ENCODE measurements at places on chromosomes 3 and 15.
A peak's percentile ranks its signal among the peaks of the same experiment; 100 is the strongest.

DNA sequence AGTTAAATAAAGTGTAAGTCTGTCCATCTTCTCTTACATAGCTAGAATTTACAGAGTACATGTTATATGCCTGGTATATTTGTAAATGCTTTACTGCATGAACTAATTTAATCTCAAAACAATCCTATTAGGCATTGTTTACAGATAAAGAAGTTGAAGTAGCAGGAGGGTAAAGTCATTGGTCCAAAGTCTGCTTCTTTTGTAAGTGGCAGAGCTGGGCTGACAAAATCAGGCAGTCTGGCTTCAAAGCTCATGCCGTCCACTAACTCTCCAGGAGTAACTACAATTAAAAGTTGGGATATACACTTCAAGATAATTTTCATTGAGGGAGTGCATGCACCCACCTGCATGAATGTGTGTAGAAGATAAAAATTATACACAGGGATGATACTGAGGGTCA, 27.3 kb downstream of the VGLL3 start:
- DNase-seq, result no peak

DNA sequence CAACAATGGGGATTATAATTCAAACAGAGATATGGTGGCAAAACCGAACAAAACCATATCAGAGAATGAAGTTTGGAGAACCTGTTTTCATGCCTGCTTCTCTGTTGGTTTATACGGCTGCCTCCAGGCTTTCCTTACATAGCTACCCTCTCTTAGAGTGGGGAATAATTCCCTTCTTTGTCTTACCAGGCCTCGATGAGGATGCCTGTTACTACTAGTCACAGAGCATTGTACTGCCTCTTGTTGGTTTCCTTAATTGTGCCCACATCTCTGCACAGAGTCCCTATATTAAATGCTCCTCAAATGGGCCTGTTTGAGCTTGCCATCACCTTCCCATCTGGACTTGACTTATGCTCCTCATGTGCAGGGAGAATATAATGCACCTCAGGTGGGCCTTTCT, 92.9 kb downstream of the NCEH1 start:
- no peak for DNase-seq

- no peak for DNase-seq
These were observed 3.2 kb upstream of the ITIH1 start for GRCh38 chr3:52774066-52774713.

DNA sequence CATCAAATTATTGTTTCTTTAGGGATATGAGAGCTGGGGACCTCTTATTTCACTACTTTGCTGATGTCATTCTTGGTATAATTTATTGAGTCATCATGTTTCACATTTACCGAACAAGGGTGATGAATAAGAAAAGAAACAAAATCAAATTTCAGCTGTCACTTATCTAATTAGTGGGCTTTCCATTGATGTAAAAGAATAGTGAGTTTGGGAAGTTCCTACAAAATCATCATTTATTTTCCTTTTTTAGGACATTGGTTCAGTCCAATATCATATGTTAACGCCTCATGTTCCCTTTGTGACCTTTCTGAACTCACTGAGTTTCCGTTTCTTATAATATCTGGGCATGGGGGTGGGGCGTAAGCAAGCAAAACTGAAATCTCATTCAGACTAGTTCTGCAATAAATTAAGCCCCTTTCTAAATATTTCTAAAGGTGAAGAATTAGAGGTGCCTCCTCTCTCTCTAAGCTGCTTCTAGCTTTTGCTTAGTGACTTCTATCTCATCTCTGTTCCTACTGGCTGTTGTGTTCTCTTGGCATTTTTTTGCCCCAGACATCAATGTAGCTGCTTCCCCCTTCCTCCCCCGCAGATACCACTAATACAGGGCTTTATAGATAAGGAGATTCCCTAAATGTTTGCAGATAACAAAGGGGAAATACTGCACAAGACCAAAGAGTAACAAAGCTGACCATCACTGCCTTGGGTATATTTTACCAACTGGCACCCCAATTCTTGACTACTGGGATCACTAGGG, 238.0 kb upstream of the CTNNB1 start:
- DNase-seq, result no peak

DNA sequence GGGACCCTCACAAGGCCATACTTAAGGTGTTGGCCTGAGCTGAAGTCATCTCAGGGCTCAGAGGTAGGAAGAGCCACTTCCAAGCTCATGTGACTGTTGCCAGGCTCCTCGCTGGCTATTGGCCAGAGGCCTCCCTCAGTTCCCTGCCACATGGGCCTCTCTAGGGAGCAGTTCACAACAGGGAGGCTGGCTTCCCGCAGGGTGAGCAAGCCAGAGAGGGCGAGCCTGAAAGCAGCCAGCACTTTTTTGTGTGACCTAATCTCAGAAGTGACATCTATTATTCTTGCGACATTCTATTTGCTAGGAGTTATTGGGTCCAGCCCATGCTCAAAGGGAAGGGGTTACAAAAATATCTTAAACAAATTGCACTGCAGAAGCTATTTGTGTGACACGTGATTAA, 201.4 kb downstream of the SSR3 start:
- no peak for DNase-seq

DNA sequence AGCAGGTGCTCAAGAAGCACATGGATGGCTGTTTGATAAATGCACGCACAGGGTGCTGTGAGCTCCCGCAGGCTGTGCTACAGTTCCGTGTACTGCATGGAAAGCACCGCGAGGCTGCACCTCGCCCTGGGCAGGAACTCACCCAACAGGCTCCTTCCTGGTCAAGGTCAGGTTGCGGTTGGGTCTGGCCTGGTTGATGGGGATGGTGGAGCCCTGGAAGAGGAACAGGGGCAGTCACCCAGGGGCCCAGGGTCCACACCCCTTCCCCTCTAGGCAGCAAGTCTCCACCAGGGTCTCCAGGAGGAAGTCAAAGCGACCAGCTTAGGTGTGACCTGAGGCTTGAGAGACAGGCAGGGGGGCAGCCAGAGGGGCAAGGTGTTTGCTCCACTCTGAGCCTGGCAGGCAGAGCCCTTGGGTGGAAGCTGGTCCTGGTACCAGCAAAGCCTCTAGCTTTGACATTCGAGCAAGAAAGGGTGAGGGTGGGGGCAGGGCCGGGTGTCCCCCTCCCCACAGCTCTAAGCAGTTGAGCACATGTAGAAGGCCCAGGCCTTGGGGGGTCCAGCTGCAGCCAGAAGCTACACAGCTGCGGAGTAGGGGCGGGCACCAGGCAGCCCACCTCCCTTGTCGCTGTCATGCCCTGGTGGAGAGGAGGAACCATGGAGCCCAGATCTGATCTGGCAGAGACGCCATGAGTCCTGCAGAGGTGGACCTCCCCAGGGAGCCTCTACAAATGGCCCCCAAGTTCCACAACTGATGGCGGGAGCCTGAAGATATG, 46.3 kb upstream of the SLC41A3 start:
- DNase-seq, result no peak

DNA sequence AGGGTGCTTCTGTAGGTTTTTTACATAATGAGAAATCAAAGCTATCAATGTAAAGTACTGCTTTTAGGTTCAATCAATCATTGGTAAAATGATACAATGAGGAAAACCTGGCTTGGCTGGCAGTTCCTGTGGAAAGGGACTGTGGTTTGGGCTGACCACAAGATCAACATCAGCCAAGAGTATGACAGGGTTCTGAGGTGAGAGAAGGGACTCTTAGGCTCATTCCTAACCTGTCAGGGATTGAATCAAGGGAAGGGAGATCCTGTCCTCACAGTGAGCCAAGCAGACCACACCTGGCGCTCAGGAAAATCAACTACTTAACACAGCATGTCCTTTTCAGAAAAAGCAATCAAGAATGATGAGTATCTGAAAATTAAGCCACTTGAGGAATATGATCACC, 111.1 kb downstream of the MAGI1 start:
- DNase-seq, result no peak

- DNase-seq, result peak; percentile 6
These were observed 58.8 kb upstream of the SLC6A11 start for GRCh38 chr3:10757021-10757820.

GRCh38 chr15:48315041-48315440, 16.2 kb upstream of the DUT start:
- no peak for DNase-seq

GRCh38 chr3:195040094-195040493, 230.9 kb downstream of the XXYLT1 start:
- DNase-seq, result no peak

GRCh38 chr3:182937293-182938051, 42.9 kb downstream of the DCUN1D1 start:
- peak; percentile 29 for DNase-seq

- no peak for DNase-seq
These were observed 1.7 kb upstream of the CD47 start for GRCh38 chr3:108092501-108092900.

DNA sequence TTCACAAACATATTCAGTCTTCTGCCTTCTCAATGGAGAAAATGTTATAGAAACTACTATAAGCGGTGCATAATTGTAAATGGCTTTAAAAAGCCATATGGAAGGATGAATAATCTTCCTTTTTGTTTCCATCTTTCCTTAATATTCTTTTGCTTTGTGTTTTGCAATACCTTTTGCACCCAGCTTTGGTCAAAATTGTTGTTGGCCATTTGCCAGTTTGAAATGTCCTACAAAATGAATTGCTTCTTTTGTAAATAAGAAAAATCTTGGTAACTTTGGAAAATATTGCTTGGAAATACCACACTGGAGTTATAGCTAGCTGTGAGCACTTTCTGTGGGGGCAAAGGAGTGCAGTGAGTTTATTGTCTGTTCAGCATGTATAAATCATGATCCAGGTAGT, 93.5 kb upstream of the NR2F2 start:
- no peak for DNase-seq

- DNase-seq, result no peak
These were observed 42.0 kb upstream of the TP63 start for GRCh38 chr3:189589179-189589569.

- peak; percentile 11 for DNase-seq
These were observed 172.6 kb upstream of the UMPS start for GRCh38 chr3:124557433-124558232.

DNA sequence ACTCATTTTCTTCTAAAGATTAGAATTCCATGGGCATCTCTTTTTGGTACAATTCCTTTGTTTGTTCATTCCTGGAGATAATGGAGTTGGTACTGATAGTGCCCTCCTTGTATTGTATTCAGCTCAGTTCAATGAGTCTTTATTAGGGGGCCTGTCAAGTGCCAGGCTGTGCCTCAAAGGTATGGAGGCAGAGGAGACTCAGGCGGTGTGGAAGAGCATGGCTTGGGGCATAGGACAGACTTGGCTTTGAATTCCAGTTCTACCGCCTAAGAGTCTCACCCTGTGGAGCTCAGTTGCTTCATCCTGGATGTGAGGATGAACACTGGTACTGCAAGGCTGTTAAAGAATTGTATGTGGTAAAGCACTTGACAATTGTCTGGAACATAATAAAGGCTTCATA, 196.6 kb upstream of the IL12A start:
- DNase-seq, result no peak

DNA sequence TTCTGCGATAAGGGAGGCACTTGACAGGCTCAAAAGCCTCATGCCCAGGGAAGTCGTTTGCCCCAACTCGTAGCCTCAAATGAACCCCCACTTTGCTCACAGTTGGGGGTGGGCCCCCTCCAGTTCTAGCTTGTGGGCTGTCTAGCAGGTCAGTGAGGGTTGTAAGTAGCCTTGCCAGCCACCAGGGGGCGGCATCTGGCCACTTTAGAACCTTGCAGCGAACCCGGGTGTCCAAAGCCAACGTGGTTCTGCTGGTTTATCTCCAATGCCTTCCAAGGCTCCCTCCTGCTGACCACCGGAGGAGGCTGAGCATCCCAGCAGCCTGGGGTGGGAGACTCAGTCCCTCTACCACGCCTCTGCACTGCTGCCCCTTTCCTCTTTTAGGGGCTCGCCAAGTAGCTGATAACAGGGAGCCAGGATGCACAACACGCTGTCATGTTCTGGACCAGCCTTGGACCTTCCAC, 9.2 kb upstream of the RBSN start:
- DNase-seq, result peak; percentile 54

DNA sequence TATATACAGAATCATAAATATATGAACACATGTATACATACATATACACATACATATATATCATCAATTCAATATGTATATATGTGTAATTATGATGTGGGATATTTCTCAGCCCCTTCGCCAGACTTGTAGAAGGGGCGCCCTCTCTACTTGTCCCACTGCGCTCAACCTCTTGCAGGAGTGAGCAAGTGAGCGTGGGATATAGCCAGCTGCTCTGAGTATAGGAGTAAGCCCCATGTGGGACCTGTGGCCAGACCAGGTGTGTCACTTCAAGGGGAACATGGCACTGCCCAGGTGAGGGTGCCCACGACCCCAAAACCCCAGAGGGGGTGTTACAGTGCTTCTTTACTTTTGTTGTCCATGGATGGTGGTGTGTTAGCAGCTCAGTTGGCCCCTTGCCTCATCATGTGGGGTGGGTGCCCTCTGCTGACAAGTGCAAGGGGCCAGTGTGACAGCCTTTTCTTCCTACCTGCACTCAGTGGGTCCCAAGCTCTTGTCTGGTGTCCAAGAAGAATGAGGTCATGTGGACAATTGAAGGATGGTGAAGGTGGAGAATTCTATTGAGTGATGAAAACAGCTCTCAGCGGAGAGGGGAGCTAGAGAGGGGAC, 304.1 kb downstream of the UNC13C start:
- DNase-seq, result no peak

DNA sequence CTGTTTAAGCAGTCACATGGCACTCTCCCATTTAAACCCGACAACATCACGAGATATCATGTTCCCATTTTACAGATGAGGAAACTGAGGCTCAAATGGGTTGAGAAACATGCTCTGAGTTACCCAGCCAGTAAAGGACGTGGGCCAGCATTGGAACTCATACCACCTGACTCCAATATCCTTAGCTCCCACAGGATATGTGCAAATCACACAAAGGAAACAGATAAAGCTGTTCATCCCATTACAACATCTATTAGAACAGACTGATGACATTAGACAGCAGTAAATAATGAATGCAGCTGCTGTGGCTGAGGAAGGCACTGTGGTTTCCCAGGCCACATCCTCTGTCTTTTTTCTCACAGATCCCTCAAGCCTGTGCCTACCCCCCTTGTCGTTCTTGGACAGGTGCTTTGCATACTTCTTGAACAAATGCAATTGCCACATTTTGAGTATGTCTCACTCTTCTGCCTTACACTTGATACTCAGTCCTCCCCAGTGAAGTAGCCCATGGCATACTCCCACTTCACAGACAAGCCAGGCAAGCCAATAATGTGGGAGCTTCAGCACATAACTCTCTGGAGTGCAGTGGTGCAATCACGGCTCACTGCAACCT, 17.7 kb downstream of the FRMD4B start:
- peak; percentile 98 for DNase-seq

DNA sequence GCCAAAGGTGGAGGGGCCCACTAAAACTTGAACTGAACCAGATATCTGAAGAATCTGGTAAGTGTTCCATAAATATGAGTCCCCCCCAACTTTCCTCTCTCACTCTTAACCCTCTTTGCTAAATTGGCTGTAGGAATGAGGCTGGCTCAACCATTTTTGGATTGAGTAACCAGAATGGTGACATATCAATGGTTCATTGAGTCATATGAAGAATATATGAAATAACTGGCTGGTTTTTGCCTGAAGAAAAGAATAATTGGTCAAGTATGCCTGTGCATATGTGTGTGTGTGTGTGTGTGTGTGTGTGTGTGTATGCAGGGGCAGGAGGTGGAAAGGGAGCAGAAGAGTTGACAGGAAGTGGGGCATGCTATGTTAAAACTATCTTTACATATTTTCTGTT, 472.9 kb upstream of the THBS1 start:
- DNase-seq, result no peak

Data from LHCN-M2 (cell line).